ENCODE measurements at places on chromosomes 11 and 22. TPM values are rescaled to one million over a fixed set of nuclear protein-coding genes. Genes with fewer than 3 reads are reported as not detected.

The KCNJ1 gene
- total RNA-seq: not detected

GRCh38 chr11:77174559-77174958, 46.5 kb downstream of the MYO7A start:
- H3K27ac ChIP-seq: no peak overlapping the region
- H3K27me3 ChIP-seq: no peaks in the 10 kb centered on the region
- H3K4me1 ChIP-seq: no peaks in the 10 kb centered on the region
- H3K36me3 ChIP-seq: no peaks in the 10 kb centered on the region
- H3K4me3 ChIP-seq: no peak overlapping the region

DNA sequence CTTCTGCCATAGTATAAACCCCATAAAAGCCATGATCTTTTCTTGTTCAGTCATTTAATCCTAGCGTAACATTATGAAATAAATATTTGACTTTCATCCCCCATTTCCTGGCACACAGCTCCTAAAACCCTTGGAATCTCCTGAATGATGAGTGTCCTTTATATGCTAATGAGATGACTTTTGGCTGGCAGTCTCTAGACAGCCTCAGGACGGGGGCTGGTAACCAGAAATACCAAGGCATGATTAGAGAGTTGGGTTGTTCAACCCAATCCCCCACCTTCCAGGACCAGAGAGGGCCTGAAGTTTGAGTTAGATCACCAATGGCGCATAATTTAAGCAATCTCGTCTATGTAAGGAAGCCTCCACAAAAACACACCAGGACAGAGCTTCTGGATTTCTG, 1246.1 kb upstream of the TENM4 start:
- no peak overlapping the region for H3K27ac ChIP-seq
- no peaks in the 10 kb centered on the region for H3K36me3 ChIP-seq
- H3K4me1 ChIP-seq: no peaks in the 10 kb centered on the region
- H3K27me3 ChIP-seq: no peaks in the 10 kb centered on the region
- H3K4me3 ChIP-seq: no peak overlapping the region

- DNase-seq: no peak
- no peak overlapping the region for H3K27ac ChIP-seq
- H3K4me3 ChIP-seq: no peak overlapping the region
- H3K27me3 ChIP-seq: peaks cover 10% of the 10 kb centered on the region
These were observed 1.1 kb upstream of the PLXNB2 start for GRCh38 chr22:50308597-50308935.
